NCI-H748 treated with DMSO at 0.1 percent for 48 hours (cell line): ENCODE measurements at places on chromosomes 3 and 15.

DNA sequence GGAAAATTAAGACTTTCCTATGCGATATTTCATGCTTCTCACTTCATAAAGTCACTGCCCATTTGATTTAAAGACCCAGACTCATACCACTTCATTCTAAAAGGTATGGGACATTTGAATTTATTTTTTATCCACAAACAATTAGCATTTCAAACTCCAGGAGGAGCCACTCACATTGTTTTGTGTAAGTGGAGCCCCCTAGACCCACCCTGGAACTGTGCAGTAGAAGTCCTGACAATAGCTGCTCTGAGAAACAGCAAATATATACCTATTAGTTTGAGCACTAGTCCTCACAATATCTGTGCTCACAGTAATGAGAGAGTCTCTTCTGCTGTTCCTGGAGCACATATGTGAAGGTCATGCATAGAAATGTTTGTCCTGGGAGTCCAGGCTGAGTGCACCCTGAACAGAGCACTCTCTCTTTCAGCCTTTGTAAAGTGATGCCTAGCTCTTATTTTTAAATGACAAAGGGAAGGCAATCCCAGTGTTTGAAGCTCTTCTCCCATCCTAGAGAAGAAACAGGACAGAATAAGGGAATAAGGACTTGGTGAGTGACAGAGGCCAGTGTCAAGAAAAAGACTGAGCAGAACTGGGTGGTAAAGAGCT is 127.5 kb upstream of the STRIT1 start:
- DNase-seq, result no peak

GRCh38 chr3:126128504-126129397 is 44.8 kb upstream of the SLC41A3 start:
- DNase-seq, result no peak

DNA sequence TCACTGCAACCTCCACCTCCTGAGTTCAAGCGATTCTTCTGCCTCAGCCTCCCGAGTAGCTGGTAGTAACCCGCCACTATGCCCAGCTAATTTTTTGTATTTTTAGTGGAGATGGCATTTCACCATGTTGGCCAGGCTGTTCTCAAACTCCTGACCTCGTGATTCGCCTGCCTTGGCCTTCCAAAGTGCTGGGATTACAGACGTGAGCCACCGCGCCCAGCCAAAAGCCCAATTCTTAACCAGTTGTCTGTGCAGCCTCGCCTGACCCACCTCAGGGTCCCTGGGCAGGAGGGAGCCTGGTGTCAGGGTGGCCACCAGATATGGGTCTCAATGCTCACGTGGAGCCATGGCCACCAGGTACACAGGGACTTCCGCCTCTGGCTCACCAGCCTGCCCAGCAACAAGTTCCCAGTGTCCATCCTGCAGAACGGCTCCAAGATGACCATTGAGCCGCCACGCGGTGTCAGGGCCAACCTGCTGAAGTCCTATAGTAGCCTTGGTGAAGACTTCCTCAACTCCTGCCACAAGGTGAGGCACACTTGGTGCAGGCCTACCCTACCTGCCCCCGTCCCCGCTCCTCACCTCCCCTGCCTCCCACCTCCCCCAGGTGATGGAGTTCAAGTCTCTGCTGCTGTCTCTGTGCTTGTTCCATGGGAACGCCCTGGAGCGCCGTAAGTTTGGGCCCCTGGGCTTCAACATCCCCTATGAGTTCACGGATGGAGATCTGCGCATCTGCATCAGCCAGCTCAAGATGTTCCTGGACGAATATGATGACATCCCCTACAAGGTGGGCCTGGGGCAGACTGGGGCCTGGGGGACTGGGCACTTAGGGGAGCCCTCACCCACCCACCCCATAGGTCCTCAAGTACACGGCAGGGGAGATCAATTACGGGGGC is 48.6 kb downstream of the SEMA3G start:
- DNase-seq, result no peak

DNA sequence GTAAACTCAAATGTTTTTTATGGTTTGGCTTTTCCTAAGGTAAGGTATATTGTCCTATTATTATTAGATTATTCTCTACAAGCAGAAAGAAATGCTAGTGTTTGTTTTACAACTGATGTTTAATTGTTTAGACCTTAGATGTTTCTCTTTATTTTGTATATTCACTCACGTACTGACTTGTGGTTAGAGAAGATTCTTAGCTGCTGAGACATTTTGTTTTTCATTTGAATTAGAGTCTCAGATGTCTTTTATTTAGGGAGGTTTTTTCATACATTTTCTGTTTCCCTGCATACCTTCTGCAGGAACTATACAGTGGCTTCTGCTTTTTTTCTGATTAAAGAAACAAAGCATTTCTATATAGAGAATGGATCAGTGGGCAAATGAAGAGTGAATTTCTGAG is 110.9 kb downstream of the MYRIP start:
- no peak for DNase-seq

GRCh38 chr15:72353266-72353665 is 22.5 kb downstream of the HEXA start:
- no peak for DNase-seq

GRCh38 chr3:183159333-183159732 is 3.2 kb downstream of the LAMP3 start:
- no peak for DNase-seq

DNA sequence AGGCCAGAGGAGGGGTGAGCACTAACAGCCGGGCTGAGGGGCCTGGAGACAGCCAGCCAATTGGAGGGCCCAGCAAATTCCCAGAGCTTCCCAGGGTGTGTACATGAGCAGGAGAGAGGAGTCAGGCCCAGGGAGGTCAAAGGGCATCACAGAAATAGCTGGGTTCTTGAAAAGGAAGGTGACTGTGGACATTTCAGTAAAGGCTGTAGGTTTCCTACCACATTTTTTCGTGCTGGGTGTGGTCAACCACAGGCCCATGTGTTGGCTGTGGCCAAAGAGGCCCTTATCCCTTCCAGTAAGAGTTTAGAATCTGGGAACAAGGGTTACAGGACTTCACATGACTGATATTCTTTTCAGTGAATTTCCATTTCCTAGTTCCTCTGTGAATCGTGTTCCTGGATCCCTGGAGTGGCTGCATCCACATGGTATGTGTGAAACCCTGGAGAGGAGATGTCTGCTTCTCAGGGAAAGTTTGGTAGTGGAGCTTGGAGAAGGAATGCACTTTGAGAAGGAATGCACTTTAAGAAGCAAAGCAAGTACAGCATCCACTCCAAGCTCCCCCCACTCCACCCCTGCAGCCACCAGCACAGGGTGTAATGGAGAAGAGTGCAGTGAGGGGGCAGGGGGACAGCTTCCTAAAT is 73.2 kb upstream of the HEG1 start:
- no peak for DNase-seq

GRCh38 chr3:194142156-194142910 is 6.4 kb downstream of the HES1 start:
- DNase-seq, result no peak

- no peak for DNase-seq
These were observed 18.5 kb downstream of the ZNF710 start for GRCh38 chr15:90019611-90020010.

GRCh38 chr3:169430707-169431404 is 232.7 kb downstream of the MECOM start:
- DNase-seq, result no peak
